ENCODE measurements at places on chromosomes 13 and 19. TPM values are rescaled to one million over a fixed set of nuclear protein-coding genes. Genes with fewer than 3 reads are reported as not detected.
A peak's percentile ranks its signal among the peaks of the same experiment; 100 is the strongest.

IL11 gene
- 1.4 TPM for total RNA-seq

CYP4F2 gene
- 3.8 TPM for total RNA-seq

GRCh38 chr13:110912651-110913051 is 2.2 kb downstream of the ANKRD10 start:
- no peak for DNase-seq

- no peak for DNase-seq
Measured at GRCh38 chr13:98449273-98449672, 127.6 kb downstream of the STK24 start.

GRCh38 chr19:55544776-55545439 is 435 bp downstream of the SBK3 start:
- DNase-seq, result no peak

SMIM44 gene
- not detected for total RNA-seq

KASH5 gene
- not detected for total RNA-seq

IL4I1 gene
- total RNA-seq, result not detected

DNA sequence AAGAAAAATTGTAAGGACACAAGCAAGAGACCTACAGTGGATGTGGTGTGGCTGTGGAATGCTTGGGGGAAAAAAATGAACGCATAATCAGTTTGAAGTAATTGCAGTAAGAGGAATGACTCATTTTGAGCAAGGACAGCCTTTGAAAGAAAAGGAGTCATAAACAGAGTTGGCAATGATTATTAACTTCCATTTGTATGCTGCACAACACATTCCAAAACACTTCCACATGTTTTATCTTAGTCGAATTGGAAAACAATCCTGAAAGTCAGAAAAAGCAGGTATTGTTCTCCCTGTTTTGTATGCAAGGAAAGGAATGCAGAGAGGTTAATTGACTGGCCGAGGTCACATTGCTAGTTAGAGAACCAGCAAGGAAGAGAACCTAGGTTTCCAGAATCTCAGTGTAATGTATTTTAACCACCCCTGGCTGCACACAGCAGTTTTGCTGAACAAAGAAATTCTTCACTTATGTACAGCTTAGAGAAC is 630.0 kb upstream of the MIR17HG start:
- peak; percentile 73 for DNase-seq

DNA sequence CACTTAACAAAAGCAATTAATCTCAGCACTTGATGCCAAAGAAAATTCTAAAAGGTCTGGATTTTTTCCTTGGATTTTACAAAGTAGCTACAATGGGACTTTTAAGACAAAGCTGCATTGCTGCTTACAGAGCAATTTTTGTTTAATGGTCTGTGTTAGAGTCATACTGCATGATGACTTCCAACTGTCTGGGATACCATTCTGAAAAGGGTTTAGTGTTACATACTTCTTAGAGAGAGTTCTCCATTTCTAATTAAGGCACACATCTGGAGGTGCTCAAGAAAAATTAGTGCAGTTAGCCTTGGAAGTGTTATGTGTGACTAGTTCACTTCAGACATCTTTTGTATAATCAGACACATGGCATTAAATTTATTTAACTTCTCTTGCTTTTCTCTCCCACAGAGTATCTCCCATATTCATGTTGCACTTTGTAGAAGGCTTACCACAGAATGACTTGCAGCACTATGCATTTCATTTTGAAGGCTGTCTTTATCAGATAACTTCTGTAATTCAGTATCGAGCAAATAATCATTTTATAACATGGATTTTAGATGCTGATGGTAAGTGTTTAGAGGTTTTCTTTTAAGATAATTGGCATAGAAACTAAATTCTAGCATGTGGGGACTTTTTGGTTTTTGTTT is 35.1 kb downstream of the USPL1 start:
- DNase-seq, result no peak

DNA sequence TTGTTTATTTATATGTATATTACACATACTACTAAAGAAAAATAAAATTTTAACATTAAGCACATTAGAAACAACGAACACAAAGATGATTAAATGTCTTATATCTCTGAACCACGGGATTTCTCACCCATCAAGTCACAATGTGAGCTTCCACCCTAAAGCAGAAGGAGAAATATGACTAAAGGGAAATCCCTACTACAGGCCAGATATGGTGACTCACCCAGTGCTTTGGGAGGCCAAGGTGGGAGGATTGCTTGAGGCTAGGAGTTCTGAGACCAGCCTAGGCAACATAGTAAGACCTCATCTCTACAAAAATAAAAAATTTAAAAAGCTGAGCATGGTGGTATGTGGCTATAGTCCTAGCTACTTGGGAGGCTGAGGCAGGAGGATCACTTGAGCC is 24.6 kb downstream of the DCT start:
- DNase-seq, result no peak

DNA sequence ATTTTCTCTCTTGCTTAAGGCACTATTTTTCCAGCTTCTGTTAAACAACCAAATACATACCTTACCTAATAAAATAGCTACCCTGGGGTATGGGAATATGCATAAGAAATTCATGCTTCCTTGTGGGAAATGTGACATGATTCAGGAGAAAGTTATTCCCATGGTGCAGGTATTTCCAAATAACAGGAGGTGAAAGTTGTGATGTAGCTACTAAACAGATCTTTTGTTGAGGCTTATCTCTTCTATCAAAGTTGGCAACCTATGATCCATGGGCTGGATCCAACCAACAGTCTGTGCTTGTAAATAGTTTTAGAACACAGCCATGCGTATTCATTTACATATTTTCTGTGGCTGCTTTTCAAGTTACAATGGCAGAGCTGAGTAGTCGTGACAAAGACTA is 177.8 kb upstream of the NBEA start:
- DNase-seq, result no peak

DNA sequence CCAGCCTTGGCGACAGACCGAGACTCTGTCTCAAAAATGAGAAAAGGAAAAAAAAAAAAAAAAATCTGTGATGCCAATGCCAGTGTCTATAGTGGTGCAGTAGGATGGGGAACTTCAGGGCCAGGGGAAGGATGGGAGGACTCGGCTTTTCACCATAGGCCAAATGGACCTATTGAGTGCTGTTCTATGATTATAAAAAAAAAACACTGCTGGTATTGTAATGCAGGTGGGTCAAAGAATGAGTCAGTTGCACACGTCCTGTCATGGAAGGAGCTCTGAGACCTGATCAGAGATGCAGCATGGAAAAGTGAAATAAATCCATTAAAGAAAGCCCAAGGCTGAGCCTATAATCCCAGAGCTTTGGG is 7.0 kb downstream of the DNAJB1 start:
- no peak for DNase-seq

DNA sequence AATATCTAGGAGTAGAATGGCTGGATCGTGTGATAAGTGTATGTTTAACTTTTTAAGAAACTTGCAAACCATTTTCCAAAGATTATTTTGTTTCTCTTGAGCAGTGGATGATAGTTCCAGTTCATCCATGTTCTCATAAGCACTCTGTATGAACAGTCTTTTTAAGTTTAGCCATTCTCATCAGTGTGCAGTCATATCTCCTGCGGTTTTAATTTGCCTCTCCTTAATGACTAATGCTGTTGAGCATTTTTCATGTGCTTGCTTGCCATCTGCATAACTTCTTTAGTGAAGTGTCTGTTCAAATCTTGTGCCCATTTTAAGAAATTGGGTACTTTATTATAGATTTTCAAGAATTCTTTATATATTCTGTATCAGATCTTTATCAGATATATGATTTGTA is 58.6 kb downstream of the WASF3 start:
- no peak for DNase-seq

GRCh38 chr19:32168111-32168510 is 177.3 kb upstream of the ZNF507 start:
- DNase-seq, result no peak

GRCh38 chr13:41454170-41454569 is 3.2 kb upstream of the RGCC start:
- no peak for DNase-seq

- DNase-seq, result no peak
Measured at GRCh38 chr13:21015284-21015683, 46.1 kb downstream of the LATS2 start.

DNA sequence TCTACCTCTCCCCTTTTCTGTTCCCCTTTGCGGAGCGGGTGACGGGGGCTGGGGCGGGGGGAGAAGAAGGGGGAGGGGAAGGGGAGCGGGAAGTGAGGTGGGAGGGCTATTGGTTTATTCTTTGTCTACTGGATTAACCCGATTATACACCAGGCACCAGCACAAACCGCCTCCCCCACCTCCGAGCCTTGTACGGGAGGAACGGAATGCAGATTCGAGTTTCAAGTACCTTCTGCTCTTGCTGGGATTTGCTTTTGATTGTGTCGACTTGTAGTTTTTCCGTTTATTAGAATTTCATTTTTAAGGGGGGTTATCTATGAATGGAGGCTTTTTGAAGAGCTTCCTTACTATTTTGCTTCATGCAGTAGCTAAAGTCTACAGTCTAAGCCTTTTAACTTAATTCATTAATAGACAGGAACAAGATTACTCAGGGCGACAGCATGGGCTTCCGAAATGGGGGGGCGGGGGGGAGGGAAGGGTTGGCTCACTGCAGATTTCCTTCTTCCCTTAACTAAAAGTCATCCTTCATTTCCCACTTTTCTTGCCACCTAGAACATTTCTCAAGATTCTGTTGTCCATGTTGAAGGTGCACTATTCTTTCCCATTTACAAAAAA is 937 bp upstream of the SPRY2 start:
- DNase-seq, result peak; percentile 11

DNA sequence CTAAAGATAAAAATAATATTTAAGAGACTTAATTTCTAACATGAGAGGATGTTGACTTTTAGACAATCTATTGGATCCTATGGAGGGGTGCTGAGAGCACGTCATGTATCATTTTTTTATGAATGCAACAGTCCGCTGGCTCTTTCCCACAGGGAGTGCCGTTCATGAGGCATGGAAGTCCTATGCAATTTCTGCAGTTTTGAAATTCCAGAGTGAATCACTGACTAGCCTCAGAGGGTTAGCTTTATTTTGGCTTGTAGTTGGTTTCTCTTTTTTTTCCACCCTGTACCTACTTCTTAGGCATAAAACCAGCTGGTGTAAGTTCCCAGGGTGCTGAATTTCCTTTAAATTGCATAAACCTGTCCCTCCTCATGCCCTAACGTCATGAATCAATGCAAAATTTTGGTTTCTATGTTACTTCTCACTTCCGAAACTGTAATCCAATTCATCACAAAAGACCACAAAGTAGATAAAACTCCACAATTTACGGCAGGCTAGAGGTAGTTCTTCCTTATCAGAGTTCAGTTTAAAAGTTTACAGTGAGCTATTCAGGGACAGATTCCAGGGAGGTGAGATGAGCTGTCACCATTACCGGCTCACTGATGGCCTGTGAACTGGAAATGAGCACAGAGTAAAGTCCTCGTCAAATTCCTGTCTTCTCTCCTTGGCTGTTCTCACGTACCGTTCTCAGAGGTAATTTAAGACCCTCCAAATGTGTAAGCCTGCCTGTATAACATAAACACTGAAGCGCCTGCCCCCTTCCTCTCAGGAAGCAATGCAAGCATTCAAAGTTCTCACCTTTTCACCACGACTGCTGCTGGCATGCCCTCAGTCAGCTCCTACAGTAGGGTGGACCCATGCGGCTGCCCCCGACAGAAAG is 216.6 kb upstream of the SLC10A2 start:
- peak; percentile 53 for DNase-seq

- DNase-seq, result no peak
Measured at GRCh38 chr19:36027696-36028095, 5.0 kb downstream of the CLIP3 start.

TEX101 gene
- total RNA-seq, result not detected

DNA sequence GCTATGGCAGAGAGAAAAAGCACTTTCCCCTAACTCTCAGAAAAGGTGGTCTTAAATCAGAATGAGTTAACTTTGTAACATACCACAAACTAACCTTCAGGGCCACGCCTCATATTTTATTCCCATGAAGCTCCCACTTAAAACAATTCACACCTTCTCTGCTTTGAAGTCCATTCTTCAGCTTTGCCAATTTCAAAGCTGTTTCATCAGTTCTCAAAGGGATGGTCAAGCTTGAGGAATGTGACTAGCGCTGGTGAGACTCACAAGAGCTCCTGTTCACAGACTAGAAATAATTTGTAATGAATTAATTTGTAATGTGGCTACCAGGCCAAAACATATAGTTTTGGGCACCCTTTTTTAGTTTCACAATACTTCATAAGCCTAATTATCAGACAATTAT is 68.2 kb downstream of the STK24 start:
- no peak for DNase-seq

TUBA3C gene
- not detected for total RNA-seq

- DNase-seq, result no peak
Measured at GRCh38 chr13:79662882-79663281, 181.9 kb downstream of the NDFIP2 start.

CAPN12 gene
- total RNA-seq, result not detected

DNA sequence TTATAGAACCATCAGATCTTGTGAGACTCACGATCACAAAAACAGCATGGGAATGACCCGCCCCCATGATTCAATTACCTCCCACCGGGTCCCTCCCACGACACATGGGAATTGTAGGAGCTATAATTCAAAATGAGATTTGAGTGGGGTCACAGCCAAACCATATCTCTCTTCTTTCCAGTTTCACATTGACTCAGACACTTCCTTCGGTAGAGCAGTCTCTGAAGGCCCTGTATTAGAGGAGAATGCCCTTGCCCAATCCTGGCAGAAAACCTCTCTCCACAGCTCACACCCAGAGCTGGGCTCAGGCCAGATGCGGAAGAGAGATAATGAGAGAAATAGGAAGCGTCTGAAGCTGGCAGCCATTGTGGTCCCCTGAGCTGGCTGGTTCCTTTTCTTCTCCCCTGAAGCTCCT is 72.4 kb upstream of the CLDN10 start:
- no peak for DNase-seq

DNA sequence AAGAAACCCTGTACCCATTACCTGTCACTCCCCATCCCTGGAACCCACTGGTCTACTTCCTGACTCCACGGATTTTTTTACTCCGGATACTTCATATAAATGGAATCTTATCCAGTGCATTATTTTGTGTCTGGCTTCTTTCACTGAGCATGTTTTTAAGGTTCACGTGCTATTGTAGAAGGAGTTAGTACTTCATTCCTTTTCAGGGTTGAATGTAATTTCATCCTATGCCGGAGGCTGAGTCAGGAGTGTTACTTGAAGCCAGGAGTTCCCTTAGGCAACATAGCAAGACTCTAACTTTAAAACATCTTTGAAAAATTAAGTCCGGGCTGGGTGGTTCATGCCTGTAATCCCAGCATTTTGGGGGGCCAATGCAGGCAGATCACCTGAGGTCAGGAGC is 17.9 kb upstream of the ELAVL1 start:
- DNase-seq, result no peak

DNA sequence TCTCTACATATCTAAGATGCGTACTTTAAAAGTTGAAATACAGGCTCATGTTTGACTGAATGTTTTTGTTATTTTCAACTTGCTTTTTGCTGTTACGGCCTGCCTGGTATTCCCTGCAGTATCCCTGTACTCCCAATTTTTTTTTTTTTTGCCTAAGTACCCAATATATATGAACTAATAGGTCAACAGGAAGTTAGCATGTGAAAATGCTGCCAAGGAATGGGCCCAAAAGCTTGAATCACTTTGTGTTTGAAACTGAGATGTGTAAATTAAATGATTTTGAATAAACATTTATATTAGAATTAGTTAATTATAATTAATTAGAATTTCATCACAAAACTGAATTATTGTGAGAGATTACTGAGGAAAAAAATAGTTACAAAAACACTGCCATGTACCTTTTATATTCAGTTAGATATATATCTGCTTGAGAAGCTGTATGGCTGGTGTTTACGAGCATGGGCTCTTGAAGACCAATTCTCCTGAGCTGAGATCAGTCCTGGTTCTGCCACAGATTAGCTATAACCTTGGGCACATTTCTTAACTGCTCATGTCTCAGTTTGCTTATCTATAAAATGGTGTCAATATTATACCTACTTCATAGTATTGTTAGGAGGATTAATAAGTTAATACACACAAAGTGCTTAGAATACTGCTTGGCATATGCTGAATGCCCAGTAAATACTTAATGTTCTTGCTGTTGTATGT is 16.0 kb downstream of the TDRD3 start:
- no peak for DNase-seq

Measured in H4 (cell line).